ENCODE measurements at places on chromosomes 12 and 14.

DNA sequence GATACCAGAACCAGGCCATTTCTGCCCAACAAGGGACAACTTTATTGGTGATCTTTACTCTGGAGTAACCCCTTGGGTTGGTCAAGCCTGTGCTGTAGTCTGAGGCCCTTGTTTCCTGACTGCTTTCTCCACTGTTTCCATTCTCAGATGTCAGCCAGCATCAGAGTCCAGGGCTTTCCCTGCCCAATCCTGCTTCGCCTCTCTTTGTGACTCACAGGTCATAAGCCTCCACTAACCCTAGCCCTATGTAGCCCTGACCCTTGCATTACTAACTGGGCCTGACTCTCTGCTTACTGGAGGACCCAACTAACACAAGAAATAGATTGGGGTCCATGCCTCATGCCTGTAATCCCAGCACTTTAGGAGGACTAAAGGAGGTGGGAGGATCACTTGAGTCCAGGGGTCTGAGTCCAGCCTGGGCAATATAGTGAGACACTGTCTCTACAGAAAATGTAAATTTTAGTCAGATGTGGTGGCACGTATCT, 8.6 kb upstream of the SNRNP35 start:
- no peak for DNase-seq

GRCh38 chr14:71753126-71753830, 179.0 kb upstream of the RGS6 start:
- peak; percentile 76 for DNase-seq

DNA sequence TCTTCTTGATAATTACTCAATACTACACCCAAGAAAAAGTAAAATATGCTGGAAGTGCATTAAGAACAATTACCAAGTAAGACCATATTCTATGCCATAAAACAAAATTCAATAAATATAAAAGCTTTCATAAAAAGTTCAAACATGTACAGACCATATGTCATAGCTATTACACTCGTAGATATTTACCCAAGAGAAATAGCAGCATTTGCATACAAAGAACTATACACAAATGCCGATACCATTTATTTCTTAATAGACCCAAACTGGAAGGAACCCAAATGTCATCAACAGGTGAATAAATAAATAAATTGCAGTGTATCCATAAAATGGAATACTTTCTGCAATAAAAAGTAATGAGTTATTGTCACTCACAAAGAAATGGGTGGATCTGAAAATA, 78.3 kb upstream of the SLC16A7 start:
- DNase-seq, result no peak

DNA sequence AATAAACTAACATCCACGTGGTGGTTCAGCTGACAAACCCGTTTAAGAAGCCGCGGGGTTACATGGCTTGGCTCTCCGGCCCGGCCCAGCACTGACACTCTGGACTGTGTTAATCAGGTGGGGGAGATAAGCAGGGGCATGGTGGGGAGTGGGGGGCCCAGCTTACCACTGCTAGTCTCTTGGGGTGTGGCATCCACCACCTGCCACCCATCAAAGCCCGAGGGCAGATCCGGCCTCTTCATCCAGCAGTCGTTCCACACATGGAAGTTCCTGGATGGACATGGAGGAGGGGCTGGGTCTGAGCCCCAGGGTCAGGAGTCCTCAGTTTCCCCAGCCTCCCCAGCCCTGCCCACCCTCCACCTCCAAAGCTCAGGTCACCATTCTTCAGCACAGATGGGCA, 4.9 kb downstream of the TGM1 start:
- DNase-seq, result no peak

DNA sequence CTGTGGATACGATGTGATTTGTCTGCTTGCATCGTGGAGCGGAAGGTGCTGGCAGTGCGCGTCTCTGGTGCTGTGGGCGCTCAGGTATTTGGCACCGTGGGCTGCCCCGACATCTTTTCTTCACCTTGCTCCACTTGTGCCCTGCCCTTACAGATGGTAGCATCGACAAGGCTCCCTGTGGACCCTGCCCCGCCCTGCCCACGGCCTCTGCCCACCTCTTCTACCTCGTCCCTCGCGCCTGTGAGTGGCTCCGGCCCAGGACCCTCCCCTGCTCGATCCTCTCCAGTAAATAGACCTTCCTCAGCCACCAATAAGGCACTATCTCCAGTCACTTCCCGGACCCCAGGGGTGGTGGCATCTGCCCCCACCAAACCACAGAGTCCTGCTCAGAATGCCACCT, 36.6 kb downstream of the EP400 start:
- DNase-seq, result no peak

DNA sequence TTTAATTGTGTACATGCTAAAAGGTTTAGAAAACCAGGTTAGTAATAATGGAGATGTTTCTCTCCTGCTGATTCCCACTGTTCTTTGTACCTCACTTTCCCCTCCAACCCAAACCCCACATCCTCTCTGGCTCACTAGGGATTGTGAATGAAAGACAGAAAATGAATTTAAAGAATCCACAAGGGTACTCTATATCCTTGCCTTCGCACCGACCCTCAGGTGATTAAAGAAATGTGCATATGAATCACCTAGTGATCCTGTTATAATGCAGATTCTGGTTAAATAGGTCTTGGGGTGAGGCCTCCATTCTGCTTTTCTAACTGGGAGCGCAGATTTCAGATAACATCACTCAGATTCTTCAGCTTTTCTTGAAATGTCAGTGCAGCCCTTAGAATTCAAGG, 84.3 kb upstream of the OTX2 start:
- DNase-seq, result no peak

- DNase-seq, result no peak
Observed at GRCh38 chr12:89461190-89461589, 63.4 kb downstream of the GALNT4 start.

DNA sequence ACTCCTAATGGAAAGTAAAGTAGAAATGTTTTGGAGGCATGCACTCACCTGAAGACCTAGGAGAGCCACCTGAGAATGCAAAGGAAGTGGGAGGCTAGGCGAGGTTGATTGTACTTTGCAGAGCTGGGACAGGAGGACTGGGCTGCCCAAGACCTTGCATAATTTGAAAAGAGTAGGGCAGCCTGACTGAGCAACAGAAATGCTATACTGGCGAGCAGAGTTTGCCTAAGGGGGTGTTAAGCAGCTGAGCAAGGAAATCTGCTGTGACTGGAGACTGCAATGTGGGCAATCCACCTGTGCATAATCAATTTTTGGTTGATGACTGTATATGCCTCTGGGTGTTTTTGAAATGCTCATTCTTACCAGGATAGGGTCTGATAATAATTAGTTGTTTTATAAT, 834.1 kb downstream of the TRHDE start:
- no peak for DNase-seq

GRCh38 chr12:43896496-43896895, 60.6 kb downstream of the TMEM117 start:
- no peak for DNase-seq

Measured in stimulated activated CD4-positive, alpha-beta T cell treated with anti-CD3 and anti-CD28 coated beads, Interleukin-4, amount 100 ng/mL, for 24 hours (primary cell).